ENCODE measurements at places on chromosomes 1 and 21.
A peak's percentile ranks its signal among the peaks of the same experiment; 100 is the strongest.

DNA sequence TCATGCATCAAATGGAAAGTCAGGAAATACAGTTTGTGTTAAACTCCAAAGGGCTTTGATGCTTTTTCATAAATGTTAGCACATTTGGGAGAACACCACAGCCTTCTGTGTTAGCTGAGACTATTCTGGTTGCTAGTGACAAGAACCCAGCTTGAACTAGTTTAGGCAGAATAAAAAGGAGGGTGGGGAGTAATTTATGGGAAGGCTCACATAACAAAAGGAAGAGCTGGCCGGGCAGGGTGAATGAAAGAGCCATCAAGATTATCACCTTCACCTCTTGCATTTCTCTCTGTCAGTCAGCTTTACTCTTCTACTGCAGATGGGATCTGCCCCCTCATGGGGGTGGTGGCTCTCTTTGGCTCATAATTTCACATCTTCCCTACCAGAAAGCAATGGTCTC is 75.4 kb upstream of the VTCN1 start:
- DNase-seq = no peak

DNA sequence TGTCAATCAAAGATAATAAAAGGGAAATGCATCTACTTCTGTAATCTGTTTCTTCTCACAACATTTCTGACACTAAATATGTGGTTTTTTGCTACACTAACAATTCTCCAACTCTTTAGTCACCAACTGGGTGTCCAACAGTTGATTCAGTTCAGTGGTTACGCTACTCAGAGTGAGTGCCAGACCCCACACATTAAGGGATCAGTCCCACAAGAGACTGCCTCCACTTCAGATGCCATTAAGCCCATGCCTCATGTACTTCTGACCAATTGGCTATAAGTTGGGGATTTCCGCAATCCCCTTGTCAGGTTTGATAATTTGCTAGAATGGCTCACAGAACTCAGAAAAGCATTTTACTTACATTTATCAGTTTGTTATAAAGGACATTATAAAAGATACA is 28.4 kb downstream of the RNF2 start:
- no peak for DNase-seq

- no peak for DNase-seq
Observed at GRCh38 chr1:221723018-221723847, 18.7 kb downstream of the DUSP10 start.

DNA sequence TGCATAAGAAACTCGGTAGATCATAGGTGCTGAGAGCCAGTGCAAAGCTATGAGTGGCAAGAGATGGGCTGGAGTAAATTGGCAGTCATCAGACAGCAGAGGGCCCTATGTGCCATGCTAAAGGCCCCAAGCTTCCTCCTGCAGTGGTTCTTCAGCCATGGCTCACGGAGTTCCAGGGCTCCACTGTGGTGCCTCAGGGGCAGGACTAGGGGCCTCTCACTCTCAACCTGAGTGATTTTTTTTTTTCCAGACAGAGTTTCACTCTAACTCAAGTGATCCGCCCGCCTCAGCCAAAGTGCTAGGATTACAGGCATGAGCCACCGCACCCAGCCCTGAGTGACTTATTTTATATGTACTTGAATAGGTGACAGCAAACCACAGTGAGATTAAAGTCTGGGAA is 10.4 kb upstream of the GJA8 start:
- DNase-seq = no peak

- no peak for DNase-seq
Observed at GRCh38 chr1:2272686-2273400, 44.7 kb downstream of the SKI start.

DNA sequence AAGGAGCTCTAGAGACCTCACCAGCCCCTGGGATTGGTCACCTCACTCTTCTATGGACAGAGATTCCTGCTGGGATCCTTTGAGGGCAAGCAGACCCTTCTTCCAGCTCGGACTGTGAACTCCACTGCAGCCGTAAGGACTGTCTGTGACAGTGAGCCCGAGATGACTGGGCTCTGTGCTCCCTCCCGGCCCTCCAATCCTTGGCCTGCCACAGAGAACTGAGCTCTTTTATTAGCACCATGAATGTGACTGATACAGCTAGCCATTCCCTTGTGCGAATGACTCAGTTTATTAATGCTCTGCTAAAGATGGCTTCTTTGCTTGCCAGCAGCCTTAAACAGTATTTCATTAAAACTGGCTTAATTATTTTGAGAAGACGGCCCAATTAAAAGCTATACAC is 194.6 kb upstream of the LMO4 start:
- DNase-seq = no peak

GRCh38 chr1:94247138-94248094 is 10.0 kb upstream of the ARHGAP29 start:
- DNase-seq = no peak

DNA sequence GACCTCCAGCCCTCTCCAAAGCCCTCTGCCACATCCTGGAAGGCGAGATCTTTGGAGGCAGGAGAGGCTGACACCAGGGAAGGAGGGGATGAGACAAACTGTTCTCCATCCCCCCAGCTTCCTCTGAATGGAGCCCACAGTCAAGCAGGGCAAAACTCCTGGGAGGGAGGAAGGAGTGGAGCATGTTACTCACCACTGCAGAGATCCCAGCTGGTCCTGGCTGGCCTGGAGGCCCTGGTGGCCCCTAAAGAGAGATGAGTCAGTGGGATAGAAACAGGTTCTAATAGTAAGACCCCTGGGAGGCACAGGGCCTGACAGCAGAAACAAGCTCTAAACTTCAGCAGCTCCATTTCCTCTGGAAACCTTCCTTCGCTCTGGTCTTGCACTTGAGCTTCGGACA is 14.0 kb upstream of the PEF1 start:
- no peak for DNase-seq

- DNase-seq = no peak
Observed at GRCh38 chr1:98929437-98929836, 75.2 kb downstream of the PLPPR5 start.

GRCh38 chr1:69076631-69077030 is 491.1 kb upstream of the LRRC7 start:
- no peak for DNase-seq

GRCh38 chr1:162570718-162571117 is 9.2 kb downstream of the UAP1 start:
- DNase-seq = no peak

- DNase-seq = no peak
Observed at GRCh38 chr1:30038134-30039025, 685.0 kb downstream of the MATN1 start.

DNA sequence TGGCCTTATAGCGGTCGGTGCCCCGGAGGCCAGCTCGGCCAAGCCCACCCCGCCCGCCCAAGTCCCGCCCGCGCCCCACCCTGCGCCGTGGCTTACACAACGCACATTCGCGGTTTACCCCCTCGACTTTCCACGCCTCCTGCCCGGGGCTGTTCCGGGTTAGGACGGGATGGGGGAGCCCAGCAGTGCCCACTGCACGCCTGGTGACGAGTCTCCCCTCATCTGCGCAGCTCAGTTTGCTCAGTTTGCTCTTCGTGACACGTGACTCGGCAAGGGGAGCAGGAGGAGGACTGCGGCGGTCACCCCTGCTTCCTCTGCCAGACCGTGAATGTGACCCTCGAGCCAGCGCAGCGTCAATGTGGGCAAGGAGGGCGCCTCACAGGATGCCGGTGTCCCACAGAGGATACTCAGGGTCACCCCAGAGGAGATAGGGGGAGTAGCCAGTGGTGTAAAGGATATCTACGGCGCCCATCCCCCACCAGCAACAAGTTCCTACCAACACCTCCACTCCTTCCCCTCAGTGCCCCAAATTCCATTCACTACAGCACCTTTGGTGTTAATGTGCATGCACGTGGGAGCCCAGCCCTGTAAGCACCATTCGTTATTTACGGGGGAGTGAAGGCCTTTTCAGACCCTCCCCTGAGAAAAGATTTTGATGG is 350 bp upstream of the S100A6 start:
- peak; percentile 75 for DNase-seq

Data from effector CD4-positive, alpha-beta T cell (primary cell).